ENCODE measurements at places on chromosomes 1 and 21. TPM values are rescaled to one million over a fixed set of nuclear protein-coding genes. Genes with fewer than 3 reads are reported as not detected.

DNA sequence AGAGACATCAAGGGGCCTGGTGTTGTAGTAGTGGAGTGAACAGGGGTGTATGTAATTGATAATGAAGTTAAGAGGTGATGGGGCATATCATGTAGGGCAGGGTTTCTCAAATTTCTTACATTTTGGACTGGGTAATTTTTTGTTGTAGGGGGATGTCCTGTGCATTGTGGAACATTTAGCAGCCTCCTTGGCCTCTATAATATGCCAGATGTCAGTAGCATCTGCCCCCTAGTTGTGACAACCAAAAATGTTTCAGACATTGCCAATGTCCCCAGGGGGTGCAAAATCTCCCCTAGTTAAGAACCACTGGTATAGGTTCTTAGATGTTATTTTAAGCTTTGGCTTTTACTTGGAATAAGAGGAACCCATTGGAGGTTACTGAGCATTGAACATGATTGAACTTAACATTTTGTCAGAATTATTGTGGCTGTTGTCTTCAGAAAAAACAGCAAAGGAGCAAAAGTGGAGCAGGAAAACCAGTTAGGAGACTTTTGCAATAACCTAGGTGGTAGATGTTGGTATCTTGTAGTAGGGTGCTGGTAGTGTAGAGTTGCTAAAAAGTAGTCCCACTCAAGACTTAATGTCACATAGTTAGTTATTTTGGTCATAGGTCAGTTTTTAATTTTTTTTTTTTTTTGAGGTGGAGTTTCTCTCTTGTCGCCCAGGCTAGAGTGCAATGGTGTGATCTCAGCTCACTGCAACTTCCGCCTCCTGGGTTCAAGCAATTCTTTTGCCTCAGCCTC lies 6.2 kb downstream of the ZNF326 start:
- no peak for DNase-seq

SUSD4 gene
- total RNA-seq = 17.0 TPM

GRCh38 chr1:96309783-96310182 lies 411.8 kb upstream of the PTBP2 start:
- peak; percentile 3 for DNase-seq

MYCL gene
- total RNA-seq = 6.0 TPM

DNA sequence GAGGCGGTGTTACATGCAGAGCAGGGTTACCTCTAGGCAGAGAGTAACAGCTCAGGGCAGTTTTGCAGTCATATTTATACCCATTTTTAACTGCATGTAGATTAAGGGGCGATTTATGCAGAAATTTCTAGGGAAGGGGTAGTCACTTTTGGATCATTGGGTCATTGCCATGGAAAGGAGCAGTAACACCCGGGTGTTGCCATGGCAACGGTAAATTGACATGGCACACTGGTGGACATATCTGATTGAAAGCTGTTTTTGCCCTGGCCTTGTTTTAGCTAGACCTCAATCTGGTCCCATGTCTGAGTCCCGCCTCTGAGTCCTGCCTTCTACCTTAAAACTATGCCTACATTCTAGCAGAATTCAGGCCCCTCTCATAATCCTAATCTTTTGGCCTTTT lies 11.8 kb upstream of the USP1 start:
- DNase-seq = no peak

GNG4 gene
- total RNA-seq = 0.57 TPM

DNA sequence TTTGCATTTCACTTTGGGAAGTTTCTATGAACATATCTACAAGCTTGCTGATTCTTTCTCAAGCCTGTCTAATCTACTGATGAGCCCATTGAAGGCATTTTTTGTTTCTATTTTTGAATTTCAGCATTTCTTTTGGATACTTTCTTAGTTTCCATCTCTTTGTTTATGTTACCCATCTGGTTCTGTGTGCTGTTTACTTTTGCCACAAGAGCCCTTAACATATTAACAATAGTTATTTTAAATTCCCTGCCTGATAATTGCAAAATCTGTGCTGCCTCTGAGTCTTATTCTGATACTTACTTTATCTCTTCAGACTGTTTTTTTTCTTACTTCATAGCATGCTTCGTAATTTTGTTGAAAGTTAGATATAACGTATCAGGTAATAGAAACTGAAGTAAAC lies 75.8 kb upstream of the ZRANB2 start:
- DNase-seq = peak; percentile 85

- no peak for DNase-seq
These were observed 85.3 kb downstream of the FOXD2 start for GRCh38 chr1:47522935-47523834.

- DNase-seq = peak; percentile 84
These were observed 1.3 kb downstream of the SIPA1L2 start for GRCh38 chr1:232628335-232629249.

TP73 gene
- total RNA-seq = 12.3 TPM

DNA sequence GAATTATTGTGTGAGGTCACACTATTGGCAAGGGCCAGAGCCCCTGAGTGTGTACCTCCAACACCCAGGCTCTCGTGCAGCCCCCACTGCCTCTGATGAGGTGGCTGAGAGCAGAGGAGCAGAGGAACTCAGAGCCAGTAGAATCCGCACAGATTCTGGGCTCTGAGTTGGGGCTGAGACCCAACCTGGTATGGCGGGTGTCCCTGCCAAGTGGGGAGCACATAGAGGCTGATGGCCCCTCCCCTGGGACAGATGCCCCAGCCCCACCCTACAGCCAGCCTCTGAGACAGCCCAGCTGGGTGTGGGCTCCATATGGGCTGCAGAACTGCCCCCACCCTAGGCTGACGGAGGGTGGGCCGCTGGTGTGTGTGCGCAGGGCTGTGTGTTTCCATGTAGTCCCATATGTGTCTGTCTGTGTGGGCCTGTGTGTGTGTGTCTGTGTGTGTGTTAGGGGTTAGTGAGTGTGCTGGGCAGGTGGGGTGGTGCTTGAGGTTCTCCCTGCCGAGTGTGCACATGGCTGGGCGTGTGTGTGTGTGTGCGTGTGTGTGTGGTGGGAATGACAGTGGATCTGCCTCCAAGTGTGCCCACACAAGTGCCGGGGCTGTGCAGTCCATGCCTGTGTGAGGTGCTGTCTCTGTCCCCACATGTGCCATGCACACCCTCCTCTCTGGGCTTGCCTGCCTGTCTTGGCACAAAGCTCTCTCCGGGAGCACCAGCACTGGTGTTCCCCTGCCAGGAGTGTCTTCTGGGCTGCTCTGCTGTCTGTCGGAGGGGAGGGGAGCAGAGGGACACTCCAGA lies 24.4 kb downstream of the FOXO6 start:
- DNase-seq = no peak

DNA sequence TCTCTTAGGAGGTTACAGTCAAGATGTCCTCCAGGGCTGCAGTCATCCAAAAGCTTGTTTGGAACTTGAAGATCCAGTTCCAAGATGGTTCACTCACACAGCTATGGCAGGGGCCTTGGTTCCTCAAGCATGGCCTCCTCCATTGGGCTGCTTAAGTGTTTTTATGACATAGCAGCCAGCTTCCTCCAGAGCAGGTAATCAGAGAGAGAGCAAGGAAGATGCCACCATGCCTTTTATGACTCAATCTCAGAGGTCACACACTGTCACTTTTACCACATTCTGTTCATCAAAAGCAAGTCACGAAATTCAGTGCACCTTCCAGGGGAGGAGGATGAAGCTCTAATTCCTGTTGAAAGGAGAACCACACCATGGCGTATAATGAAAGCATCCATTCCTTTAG lies 17.1 kb downstream of the ELAPOR1 start:
- no peak for DNase-seq

CLDN17 gene
- not detected for total RNA-seq

- DNase-seq = no peak
These were observed 325.6 kb downstream of the RRAGC start for GRCh38 chr1:38533772-38534472.

GRCh38 chr1:24893431-24893830 lies 36.6 kb downstream of the RUNX3 start:
- peak; percentile 30 for DNase-seq

DNA sequence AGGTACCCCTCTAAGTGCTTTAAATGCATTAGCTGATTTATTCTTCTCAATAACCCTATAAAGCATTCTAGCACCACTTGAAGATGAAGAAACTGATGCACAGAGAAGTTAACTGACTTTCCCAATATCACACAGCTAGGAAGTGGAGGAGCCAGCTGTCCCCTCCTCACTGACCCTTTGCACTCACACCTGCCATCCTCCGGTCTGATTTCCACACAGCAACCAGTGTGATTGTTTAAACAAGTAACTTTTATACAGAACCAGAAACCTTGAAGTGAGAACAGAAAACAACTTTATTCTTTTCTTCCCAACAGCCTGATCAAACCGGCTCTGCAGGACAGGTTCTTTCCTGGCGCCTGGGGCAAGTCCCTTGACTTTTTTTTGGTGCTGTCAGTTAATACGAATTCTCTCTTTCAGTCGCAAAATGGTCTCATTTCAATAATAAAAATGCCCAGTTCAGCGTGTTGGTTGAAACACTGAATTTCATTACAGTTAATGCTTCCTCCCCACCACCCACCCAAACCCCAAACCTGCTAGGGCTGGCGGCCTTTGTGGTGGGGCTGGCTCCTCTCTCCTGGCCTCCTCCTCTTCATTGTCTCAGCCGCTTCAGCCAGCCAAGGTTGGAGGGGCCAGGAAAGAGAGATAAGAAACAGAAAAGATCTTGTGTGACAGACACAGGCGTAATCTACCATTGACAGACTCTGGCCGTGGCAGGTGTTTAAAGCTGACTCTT lies 26.4 kb upstream of the EEIG2 start:
- peak; percentile 46 for DNase-seq
